ENCODE measurements at places on chromosomes 3 and 15. TPM values are rescaled to one million over a fixed set of nuclear protein-coding genes. Genes with fewer than 3 reads are reported as not detected.

The CIDEC gene
- not detected for total RNA-seq

The CSPG5 gene
- total RNA-seq = 0.26 TPM

The CDC25A gene
- total RNA-seq = 8.6 TPM

The TRH gene
- not detected for total RNA-seq

The FOXB1 gene
- not detected for total RNA-seq

The SENP2 gene
- 18.6 TPM for total RNA-seq

The CDHR4 gene
- not detected for total RNA-seq

The GLDN gene
- total RNA-seq = not detected

The DNAJB8 gene
- total RNA-seq = not detected

The CCR9 gene
- not detected for total RNA-seq

- no peak for DNase-seq
These were observed 275.9 kb upstream of the TBL1XR1 start for GRCh38 chr3:177473184-177473583.

DNA sequence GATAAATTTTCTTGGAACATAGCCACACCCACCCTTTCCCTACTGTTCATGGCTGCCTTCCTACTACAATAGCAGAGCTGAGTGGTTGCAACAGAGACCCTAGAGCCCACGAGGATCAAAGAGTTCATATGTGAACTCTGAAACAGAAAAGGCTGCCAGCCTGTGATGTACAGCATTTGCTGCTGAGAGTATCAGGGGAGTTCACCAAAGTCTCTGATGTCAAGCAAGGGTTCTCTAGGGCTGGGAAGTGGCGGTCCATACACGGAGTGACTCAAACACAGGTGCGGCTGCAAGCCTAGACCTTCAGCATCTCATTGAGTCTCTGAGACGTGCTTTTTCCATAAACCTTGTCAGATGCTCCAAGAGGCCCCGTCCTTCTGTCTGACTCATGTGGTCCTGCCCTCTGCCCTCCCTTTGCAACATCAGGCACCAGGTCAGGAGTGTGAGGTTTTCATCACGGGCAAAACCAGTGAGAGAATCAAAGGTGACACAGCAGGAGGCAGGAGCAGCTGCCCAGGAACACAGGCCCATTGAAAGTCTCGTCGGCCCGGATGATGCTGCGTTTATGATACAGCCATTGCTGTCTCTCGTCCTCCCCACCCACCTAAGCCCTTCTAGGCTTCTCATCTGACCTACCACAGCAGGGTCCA is 42.9 kb downstream of the PCSK6 start:
- DNase-seq = peak; percentile 63

GRCh38 chr3:150094150-150094933 is 123.6 kb upstream of the PFN2 start:
- no peak for DNase-seq

DNA sequence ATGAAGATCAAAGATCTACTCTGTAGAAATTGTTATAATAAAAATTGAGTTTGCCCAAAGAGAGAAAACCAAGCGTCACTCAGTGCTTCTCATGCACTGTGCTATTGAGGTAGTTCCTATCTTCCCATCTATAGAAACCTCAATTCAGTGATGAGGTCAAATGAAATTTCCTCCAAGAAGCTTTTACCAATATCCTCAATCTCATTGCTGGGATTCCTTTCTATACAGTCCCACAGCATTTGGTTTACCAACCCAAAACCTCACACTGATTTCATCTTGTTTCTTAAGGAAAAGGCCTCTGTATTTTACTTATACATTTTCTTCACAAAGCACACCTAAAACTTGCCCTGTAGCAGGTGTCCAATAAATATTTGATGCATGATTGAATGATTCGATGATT is 147.2 kb downstream of the ALCAM start:
- no peak for DNase-seq

DNA sequence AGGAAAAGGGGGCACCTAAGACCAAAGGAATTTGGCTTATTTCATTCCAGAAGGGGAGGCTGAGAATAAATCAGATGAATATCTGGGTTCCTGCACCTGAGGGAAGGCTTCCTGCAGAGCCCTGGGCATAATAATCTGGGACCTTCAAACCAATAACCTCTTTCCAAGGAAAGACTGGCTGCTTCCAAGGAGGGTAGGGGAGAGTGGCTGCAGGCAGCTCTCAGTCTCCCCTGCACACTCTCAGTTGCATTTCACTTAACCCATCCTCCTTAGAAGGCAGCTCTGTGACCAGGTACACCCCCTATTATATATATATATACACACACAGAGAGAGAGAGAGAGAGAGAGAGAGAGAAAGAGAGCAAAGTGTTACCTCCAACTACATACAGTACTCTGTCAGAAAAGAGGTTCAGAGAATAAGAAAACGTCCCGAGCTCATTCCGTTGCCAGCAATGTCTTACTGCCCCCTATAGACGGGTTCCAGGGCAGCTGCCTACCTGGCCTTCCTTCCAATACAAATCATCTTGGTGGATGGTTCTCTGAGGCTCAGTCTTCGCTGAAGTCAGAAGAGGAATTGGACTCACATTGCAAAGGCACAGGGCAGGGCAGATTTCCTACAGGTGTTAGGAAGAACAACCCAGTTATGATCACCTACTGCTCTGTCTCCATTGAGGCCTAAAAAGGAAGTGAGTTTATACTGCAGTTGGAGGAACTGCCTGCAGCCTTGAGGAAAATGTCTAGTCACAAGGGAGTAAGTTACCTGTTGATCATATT is 26.1 kb downstream of the CAPN3 start:
- peak; percentile 59 for DNase-seq

DNA sequence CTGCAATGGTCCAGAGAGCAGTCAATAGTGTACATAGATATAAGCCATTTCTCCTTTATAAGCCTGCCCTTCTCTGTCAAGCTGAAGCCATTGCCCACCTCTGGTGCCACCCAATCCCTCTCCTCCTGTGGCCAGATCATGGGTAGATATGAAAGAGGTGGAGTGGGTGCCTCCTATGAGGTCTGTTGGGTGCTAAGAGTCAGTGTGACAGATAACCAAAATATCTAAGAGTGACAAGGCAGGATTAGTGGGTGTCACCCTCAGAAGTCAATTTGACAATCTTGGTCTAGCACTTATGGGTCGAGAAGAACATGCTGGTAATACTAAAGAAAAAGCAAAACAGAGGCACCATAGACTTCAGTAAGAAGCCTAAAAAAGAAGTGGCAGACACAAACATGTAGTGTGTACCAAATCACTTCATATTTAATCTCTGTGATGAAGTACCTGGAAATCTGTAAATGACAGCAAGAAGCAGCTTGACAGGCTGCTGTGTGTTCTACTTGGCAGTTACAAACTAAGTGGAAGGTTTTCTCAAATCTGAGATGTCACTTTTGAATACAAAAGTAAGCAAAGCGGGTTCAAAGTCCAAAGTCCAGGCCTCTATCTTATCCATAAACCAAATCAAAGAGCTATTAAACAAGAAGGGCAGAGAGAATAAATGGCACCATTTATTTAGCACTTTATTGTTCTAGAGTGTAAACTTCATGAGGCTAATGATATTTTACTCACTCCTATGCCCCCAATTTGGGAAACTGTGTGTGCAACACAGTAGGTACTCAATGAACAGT is 118.9 kb upstream of the EOMES start:
- no peak for DNase-seq

DNA sequence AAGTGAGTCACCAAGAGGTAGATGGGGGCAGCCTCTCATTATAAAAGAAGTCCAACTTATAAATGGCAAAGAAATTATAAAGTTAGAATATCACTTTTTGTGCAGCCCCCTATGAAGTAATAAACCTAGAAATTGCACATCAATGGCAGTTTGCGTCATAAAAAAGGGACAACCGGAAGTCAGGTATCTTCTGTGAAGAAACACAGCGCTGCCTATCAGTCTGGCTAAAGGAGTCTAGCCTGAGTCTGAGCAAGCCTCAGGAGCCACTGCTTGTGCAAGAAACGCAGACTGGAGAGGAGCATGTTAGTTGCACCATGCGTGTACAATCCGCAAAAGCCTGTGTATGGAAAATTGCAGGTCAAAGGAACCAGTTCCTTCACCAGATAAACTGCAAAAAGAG is 178.4 kb downstream of the ARRDC4 start:
- DNase-seq = no peak

DNA sequence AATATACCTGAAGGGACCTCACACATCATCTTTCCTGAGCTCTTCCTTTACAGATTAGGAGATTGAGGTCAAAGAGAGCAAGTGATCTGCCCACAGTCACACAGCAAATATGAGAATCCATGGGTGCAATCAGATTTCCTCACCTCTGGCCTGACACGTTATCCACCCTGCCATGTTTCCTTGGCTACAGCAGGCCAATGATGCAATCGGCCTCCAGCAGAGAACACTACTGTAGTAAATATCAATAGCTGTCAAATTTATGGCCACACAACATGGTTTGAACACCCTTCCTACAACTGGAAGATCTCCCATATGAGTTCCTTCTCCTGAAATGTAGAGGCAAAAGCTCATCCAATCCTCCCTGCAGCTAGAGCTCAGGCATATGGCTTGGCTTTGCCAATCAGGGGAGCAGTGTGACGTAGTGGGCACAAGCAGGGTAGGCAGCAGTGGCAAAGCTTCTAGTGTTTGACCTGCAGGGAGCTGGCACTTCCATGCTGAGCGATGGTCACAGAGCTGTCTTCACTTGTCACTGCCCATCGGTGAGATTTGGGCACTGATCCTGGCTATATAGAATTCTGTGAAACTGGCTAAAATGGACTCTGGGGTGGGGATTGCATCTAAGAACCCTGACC is 271.3 kb downstream of the TJP1 start:
- DNase-seq = no peak

- DNase-seq = no peak
These were observed 1.3 kb downstream of the ARHGEF26 start for GRCh38 chr3:154122552-154122911.

- no peak for DNase-seq
These were observed 622 bp downstream of the NAALADL2 start for GRCh38 chr3:174859756-174860155.

DNA sequence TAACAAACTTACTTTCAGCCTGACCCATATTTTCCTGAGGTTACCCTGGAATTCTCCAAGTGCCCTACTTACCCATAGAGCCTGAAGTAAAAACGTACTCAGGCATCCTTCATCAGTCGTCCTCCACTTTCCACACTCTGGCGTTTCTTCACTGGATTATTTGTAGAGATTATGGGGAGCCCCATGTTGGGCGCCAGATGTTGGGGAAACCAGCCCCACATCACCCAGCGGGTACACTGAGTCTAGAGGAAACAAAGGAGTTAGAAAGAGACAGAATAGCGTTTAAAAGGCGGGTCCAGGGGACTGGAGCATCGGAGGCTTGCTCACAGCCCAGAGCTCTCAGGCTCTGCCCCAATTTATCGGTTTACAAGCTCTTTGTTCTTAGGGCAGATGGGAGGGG is 9.7 kb upstream of the SLC28A2 start:
- DNase-seq = no peak

- DNase-seq = no peak
These were observed 7.8 kb downstream of the SPG21 start for GRCh38 chr15:64981812-64982431.

- no peak for DNase-seq
These were observed 24.2 kb upstream of the SLC25A26 start for GRCh38 chr3:66196633-66197032.

- no peak for DNase-seq
These were observed 59.3 kb downstream of the RYR3 start for GRCh38 chr15:33369941-33370622.

DNA sequence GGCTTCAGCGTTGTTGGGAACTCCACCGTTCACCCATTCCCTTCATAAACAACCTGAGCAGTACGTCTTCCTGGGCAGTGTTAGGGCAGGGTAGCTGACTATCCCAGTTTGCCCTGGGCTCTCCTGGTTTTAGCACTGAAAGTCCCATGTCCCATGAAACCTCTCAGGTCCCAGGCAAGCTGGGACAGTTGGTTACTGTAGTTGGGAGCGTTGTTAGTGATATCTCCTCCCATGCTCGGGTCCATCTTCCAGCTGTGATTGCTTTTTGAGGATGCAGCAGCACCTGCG is 60.9 kb upstream of the HERC1 start:
- DNase-seq = no peak
